ENCODE measurements at places on chromosomes 5 and 9. TPM values are rescaled to one million over a fixed set of nuclear protein-coding genes. Genes with fewer than 3 reads are reported as not detected.
A peak's percentile ranks its signal among the peaks of the same experiment; 100 is the strongest.

Gene IFNK
- not detected for total RNA-seq

Gene PROB1
- total RNA-seq: 1.8 TPM

Gene PCA3
- total RNA-seq: not detected

DNA sequence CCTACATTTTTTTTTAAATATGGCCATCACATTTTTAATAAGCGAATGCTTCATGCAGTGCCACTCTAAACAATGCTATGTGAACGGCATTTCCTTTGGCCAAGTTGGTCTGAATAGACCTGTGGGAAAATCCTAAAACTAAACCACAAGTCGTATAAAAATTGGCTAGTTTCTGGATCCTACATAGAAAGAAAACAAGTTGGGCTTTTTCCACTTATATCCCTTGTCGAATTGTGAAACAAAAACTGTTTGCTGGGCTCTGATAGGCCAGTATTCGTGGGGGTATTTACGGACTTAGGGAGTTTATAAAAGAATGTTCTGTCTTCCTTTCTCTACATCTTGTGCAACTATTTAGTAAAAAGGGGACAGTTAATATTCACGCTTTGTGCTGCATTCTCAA lies 153.1 kb upstream of the KLF9 start:
- DNase-seq: no peak
- no peaks in the 10 kb centered on the region for H3K36me3 ChIP-seq
- H3K4me1 ChIP-seq: peaks cover 9% of the 10 kb centered on the region
- peak overlapping the region; percentile 4 for H3K27ac ChIP-seq
- H3K27me3 ChIP-seq: no peaks in the 10 kb centered on the region
- H3K4me3 ChIP-seq: no peak overlapping the region

All from esophagus squamous epithelium (tissue), 5 donors.